ENCODE measurements at places on chromosomes 4 and X. TPM values are rescaled to one million over a fixed set of nuclear protein-coding genes. Genes with fewer than 3 reads are reported as not detected.

GRCh38 chrX:44308869-44309268 lies 34.6 kb downstream of the EFHC2 start:
- DNase-seq = no peak

GRCh38 chrX:37509349-37509748 lies 62.1 kb upstream of the LANCL3 start:
- DNase-seq = no peak

DNA sequence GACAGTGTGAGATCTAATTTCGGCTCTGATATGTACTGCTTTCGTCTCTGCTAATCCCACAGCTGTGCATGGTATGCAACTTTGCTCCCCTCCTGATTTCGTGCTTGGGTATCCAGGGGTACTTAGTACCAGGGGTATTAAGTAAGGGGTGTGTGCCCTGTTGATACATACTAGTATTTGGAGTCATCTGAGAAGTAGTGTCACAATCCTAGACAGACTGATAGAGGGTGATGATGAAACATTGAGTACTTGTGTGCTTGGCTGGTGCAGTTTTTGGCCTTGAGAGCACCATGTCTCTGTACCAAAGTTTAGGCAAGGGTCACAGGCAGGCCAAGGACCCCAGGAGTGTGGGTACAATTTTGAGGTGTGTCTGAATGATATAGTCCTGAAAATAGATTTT lies 10.9 kb downstream of the GPAT3 start:
- no peak for DNase-seq

GRCh38 chr4:169800541-169800940 lies 42.8 kb upstream of the HPF1 start:
- DNase-seq = no peak

DNA sequence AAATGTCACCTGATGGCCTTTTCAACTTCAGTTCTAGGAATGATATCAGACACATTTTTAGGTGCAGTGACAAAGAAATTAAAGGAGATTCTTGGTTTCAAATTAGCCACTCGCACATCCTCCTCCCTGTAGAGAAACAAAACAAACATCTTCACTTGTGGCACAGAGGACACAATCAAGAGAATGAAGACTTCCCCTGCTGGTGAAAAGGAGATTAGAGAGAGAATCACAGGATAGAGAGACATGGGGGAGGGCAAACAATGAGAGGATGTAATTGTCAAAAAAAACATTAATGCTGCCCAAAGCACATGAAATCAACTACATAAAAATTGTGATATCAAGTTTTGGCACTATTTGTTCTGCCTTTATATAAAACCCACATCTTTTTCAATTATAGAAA lies 34.5 kb downstream of the ACE2 start:
- no peak for DNase-seq

GRCh38 chr4:48930654-48931053 lies 24.1 kb upstream of the OCIAD2 start:
- DNase-seq = no peak

- no peak for DNase-seq
Observed at GRCh38 chr4:147780137-147780777, 48.4 kb downstream of the ARHGAP10 start.

- peak; percentile 77 for DNase-seq
Observed at GRCh38 chrX:9494771-9495170, 29.9 kb downstream of the TBL1X start.

GRCh38 chrX:40845331-40845911 lies 110.1 kb upstream of the MED14 start:
- no peak for DNase-seq

Gene ZMAT1
- total RNA-seq = 7.9 TPM

Gene MAGEA11
- total RNA-seq = not detected

Gene FAM47A
- not detected for total RNA-seq

Gene CHRNA9
- total RNA-seq = not detected

Gene MAGEB1
- not detected for total RNA-seq

Gene PPP3CA
- 26.2 TPM for total RNA-seq

Data from sigmoid colon (tissue), 7 donors.